Aorta (tissue), 5 donors: ENCODE measurements at places on chromosomes 12 and 14.

DNA sequence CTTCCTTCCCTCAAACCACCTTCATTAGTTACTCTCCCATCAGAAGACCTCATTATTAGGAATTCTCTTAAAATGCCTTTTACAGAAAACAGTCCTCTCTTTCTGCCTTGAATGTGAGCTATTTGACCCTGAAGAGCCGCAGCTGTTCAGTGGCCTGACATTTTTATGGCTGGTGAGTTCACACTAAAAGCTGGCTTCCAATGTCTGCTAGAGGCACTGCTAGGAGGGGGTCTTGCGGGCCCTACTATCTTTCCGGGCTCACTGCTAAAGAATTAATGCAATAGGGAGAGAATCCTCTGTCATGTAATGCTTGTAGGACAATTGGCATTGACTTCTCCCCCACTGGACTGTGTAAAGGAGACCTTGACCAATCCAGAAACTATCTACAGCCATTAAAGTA lies 87.7 kb downstream of the GPR135 start:
- no peak for DNase-seq

- no peak for DNase-seq
Observed at GRCh38 chr12:48165089-48165981, 8.0 kb upstream of the ASB8 start.

DNA sequence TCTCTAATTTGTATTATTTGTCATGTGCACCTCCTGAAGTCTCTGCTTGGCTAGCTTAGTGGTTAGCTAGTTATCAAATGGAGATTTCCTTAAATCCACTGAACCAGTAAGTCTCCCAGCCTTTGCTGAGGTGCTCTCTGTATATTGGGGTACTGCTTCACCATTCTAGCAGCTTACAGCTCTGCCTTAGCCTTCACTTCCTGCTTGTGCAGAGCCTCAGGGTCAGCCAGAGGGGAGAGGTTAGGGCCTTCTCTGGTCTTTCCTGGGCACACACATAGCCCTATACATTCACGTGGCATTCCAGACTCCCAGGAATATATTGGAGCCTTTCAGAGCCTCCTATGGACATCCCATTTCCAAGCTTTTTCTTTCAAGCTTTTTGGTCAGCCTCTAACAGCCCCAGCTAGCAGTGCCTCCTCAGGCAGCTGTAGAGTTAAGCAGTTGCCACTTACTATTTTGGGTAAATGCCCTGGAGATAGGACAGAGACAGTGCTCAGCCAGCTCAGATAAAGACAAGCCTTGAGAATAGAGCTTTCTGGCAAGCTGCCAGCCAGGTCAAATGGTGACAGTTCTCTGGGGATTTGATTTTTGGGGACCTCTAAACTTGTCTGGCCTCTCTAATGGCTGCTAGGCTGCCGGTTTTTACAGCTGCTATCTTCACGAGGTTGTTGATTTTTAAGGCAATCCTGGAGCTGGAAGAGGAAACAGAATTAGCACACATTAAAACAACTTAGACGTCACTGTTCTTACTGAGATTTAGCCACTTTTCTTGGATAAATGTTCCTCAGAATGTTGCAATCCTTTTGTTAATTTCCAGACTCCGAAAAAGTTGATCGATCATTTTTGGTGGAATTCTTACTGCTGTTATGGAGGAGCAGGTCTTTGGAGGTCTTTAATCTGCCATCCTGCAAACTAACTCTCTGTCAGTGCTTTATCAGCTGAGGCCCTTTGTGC lies 32.9 kb downstream of the FBXW8 start:
- no peak for DNase-seq

- no peak for DNase-seq
Observed at GRCh38 chr12:89278169-89278568, 74.1 kb downstream of the DUSP6 start.

- DNase-seq = no peak
Observed at GRCh38 chr12:116916122-116916521, 5.4 kb downstream of the FBXW8 start.

DNA sequence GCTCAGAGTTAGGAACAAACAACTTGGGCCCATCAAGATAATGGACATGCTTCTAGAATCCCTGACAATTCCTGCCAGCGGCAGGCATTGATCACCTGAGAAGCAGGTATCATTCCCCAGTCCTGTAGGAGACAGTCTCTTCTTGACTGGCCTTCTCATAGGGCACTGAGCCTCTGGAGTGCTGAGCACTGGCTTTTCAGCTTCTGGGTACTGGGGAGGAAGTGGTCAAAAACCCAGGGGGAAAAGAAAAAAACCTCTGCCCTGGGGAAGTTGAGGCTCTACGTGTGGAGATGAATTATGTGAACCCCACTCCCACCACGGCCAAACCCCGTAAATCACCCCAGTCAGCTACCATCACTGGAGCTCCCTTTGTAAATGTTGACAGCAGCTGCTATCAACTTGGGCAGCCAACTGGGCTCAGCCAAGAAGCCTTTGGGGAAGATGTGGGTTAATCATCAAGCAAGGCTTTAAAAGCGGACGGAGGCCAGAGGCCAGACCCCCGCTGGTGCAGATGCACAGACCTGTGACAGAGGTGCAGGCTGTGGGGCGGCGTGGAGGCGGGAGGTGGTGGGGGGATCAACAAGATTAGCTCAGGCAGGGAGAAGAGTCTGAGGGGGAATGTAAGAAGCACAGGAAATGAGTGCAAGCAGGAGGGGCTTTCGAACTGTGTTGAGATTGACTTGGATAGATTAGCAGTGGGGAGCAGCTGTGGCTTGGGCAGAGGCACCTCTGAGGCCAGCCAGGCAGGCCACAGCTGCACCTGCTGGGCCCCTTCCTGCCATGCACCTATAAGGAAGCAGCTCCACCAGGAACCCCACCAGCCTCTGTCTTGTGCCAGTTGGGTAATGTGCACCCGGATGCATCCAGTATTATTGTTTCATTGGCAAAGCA lies 105.4 kb upstream of the HIF1A start:
- no peak for DNase-seq

DNA sequence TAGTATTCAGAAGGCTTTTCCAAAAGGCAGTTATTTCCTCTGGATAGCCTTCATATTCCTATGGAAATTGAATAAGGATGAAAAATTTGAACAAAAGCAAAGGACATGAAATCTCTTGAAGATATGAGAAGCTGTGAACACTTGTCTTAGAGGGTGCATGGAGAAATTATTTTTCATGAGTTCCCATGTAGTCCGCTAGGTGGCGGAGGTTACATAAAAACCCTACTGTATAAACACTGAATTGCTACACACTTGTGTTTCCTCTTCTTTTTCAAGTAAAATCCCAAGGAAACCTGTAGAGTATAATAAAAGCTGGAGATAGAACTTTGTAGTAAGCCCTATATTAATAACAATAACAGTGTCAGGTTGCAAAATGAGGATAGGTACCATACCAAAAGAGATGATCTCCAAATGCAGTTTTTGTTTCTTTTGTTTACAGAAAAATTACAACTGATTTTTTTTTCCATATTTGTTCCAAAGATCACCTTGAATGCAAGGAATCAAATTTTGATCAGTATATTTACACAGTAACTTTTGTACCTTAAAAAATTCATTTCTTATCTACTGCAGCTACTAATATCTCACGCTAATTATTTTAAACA lies 37.8 kb upstream of the OR4E1 start:
- no peak for DNase-seq

GRCh38 chr12:114407842-114408411 lies 2.0 kb upstream of the TBX5 start:
- DNase-seq = no peak

- DNase-seq = no peak
Observed at GRCh38 chr12:49527361-49528130, 11.3 kb upstream of the KCNH3 start.
